Bronchial epithelial cell (primary cell): ENCODE measurements at places on chromosomes 6 and 20. TPM values are rescaled to one million over a fixed set of nuclear protein-coding genes. Genes with fewer than 3 reads are reported as not detected.
A peak's percentile ranks its signal among the peaks of the same experiment; 100 is the strongest.

Gene MEP1A
- total RNA-seq, result not detected in 2 replicates

DNA sequence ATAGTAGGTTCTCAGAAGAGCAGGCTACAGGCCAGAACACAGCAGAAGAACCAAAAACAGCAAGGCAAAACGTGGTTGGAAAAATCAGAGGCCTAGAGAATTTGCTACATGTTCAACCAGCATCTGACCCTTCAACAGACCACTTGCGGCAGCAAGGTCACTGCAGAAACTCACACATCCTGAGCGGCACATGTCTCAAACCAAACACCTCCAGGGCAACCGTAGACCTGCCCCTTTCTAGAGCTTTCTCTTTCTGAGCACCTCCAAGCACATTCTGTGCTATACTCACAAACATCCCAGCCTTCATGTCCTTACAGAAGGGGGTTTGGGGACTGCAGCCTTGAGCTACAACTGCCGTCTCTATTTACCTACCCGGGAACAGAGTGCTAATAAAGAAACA is 52.6 kb downstream of the GFOD1 start:
- DNase-seq, result no peak

DNA sequence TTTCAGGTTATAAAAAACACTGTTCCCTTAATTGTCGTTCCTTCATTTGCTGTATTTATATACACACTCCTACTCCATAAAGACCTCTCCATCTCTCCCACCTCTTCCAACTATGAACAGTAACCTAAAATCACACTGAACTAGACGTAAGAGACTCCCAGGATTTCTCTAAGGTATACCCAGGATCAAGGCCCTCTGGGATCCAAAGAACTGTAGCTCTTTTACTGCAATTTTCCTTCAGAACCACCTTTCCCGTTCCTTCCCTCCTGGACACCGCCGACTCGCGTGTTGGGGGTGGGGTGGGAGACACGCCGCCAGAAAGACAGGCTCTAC is 680 bp downstream of the LATS1 start:
- DNase-seq, result no peak

Gene PCSK2
- total RNA-seq, result not detected in 2 replicates

- DNase-seq, result no peak
Measured at GRCh38 chr6:37454420-37455140, 21.6 kb downstream of the CMTR1 start.

GRCh38 chr20:31308535-31309162 is at the start of gene DEFB116:
TSS of gene DEFB116 (minus strand) at chr20:31308585. CDS start at chr20:31308585, 0 bp downstream.
- no peak for DNase-seq

Gene OXT
- total RNA-seq, result not detected in 2 replicates

Gene COL21A1
- total RNA-seq, result 8.2 and 18.6 TPM in 2 replicates

DNA sequence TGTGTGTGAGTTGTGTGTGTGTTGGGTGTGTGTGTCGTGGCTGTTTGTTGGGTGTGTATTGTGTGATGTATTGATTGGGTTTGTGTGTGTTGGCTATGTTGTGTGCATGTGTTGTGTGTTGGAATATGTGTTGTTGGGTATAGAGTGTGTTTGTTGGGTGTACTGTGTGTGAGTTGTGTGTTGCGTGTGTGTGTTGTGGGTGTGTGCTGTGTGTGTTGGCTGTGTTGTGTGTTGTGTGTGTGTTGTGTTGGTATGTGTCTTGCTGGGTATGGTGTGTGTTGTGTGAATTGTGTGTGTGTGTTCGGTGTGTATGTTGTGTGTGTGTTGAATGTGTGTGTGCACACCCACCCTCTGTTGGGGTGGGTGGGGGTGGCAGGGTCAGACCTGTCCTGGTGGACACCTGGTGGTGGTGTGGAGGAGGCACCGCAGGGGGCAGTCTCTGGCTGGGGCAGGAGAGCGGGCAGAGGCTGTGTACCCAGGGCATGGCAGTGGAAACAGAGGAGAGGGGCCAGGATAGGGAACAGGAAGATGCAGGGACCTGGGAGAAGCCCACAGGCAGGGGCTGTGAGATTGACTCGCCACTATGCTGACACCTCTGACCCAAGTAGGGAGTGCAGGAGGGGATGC is 25.5 kb upstream of the PXDC1 start:
- DNase-seq, result no peak

DNA sequence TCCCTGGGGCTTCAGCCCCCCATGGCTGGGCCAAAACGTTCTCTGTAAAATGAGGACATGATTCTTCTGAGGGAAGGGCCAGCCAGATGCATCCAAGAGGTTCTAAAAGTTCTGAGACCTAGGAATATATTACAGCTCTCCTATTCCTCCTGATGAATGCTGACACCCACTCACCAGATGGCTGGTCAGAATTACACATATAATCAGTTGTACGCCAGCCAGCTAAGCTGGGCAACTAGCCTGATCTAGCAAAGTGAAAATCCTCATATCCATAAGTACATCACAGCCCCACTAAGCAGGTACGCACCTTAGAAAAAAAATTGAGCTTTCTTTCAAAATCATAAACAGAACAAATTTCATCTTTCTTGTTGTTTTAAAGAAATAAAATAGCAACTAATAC is 34.8 kb downstream of the C6orf118 start:
- DNase-seq, result no peak

GRCh38 chr6:46652232-46652602 is 401 bp downstream of the CYP39A1 start:
- DNase-seq, result no peak

DNA sequence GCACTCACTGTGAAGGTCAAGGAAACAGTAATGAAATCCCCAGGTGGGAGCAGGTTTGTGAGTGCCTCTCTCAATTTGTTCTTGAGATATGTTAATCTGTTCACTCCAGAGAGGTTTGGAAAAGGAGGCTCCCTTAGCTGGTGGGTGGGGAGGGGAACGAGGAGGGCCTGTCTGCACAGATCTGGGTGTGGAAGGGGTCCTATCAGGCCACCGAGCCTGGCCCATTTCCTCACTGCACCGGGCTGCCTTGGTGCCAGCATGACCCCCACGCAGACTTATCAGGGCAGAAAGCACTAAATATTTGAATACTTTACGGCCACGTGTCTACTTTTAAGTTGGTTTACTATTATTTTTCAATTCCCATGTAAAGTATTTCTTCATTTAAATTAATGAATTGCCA is 8.3 kb downstream of the AGPAT4 start:
- DNase-seq, result no peak

Gene ANKRD66
- total RNA-seq, result not detected in 2 replicates

Gene BRPF3
- 6.3 and 10.1 TPM in 2 replicates for total RNA-seq

DNA sequence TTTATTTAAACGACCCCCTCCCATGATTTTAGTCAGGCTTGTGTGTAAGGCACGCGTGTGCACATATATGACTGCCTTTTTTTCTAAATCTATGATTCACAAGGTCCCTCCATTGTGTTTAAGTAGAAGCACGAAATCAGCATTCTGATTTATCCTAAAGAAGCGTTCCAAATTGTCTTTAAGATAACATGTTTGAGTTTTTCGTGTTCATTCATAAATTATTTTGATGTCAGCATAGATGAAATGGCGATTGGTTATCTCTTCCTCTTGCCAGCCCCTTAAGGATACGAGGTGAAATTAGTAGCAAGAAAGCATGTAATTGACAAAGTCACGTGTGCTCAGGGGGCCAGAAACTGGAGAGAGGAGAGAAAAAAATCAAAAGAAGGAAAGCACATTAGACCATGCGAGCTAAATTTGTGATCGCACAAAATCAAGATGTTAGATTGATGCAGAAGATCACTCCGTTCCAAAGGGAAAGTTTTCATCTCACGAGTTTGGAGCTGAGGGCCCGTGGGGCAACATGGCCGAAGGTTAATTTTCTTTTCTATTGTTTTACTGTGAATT is at the start of gene LIN28B:
Gene LIN28B, plus strand, starts transcription at position 377 of the 564 bp plus-strand sequence. Its CDS starts 144 bp downstream, at position 521.
- DNase-seq, result no peak

DNA sequence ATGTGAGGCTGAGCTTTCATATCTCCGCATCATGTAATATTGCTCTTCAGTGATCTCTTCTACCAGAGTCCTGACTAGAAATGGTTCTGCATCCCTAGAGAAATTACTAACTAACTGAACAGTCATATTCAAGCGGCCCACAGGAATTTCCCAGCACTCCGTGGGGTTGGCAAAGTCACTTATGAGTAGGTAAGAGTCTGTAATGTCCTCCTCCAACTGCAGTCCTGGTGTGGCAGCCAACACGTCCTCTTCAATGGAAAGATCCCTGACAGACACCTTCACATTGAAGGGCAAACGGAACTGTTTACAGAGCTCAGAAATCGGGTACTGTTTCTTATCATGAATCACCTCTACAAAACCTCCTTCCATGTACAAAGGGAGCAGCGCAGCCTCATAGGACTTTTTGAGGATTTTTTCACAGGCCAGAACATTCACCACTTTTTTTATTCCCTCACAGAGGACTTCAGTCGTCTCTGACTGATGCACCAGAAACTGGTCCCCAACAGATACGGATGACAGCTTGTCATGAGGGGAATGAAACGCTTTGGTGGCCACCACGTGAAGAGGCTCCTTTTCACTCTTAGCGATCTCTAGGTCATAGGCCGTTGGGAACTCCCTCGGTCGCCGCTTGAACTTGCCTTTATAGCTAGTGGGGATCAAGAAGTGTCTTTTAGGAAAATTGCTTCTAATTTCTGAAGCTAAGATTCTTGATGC is 87.7 kb downstream of the THEMIS start:
- DNase-seq, result no peak

GRCh38 chr20:25214426-25214790 is 18.9 kb downstream of the ENTPD6 start:
- no peak for DNase-seq

GRCh38 chr6:128572294-128572693 is 51.9 kb upstream of the PTPRK start:
- DNase-seq, result no peak

DNA sequence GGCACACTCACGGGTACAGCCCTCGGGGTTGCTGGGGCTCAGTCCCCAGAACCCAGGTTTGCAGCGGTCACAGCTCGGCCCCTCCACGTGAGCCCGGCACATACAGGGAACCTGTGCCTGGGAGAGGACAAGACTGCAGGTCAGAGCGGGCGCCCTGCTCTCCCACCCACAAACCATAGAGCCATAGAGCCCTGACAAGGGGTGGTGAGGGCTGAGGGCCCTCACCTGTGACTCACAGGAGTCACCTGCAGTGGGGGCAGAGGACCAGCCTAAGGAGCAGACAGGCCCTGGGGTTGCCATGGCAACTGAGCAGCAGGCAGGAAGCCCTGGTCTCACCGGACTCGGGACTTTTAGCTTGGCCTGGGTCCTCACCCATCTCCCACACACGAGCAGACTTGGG is 30.8 kb downstream of the LAMA5 start:
- DNase-seq, result no peak

DNA sequence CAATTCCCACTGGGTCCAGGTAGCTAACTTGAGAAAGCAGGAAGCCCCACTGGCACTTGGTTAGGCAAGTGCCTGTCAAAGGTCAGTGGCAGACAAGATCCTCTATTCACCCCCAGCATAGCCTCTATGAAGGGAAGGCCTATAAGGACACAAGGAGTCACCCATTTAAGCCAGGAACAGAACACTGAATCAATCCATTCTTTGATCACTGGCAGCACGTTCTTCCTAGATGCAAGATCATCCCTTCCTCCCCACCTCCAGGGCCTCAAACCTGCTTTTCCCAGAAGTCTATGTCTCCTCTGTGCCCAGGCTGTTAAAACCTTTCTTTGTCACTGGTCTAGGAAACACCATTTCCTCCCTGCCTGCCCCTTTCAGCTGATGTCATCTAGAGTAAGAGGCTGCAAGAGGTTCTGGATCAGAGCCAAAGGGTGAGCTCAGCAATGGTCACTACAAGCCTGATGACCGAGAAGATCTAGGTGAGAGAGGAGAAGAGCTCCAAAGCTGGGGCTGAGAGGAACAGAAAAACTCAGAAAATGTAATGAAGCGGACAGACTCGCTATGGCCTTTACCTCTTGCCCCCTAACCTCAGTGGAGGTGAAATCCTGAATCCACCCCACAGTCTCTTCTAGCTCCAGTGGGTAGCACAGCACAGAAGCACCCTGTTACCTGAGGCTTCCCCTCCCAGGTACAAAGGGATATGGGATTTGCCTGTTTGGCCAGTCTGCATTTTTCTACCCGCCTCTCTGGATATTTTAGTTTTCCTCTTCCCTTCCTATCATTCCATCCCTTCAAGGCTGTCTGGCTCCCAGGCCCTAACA is 1.8 kb downstream of the GTPBP2 start:
- DNase-seq, result peak; percentile 94
